Adrenal gland (tissue), 19 donors: ENCODE measurements at places on chromosomes 1 and 21. TPM values are rescaled to one million over a fixed set of nuclear protein-coding genes. Genes with fewer than 3 reads are reported as not detected.

DNA sequence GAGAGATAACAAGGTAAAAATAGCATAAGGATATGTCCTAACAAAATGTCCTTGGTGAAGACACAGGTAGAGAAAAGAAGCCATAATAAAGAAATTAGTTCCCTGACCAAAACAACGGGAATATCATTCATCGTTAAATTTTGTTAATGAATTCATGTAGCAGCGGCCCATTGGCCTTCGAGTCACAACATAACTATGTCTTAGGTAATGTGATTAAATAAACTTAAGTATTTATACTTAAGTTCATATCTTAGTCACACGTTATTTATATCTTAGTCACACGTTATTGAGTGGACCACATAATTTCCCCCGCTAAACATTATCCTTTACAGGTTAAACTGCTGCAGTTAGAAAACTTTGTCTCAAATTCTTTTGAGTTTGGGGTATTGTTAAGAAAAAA lies 1.2 kb downstream of the NEXN start:
- H3K36me3 ChIP-seq: no peaks in the 10 kb centered on the region
- peak overlapping the region; percentile 94 for H3K27ac ChIP-seq
- DNase-seq: no peak
- H3K27me3 ChIP-seq: no peaks in the 10 kb centered on the region
- H3K4me1 ChIP-seq: peaks cover 21% of the 10 kb centered on the region

DNA sequence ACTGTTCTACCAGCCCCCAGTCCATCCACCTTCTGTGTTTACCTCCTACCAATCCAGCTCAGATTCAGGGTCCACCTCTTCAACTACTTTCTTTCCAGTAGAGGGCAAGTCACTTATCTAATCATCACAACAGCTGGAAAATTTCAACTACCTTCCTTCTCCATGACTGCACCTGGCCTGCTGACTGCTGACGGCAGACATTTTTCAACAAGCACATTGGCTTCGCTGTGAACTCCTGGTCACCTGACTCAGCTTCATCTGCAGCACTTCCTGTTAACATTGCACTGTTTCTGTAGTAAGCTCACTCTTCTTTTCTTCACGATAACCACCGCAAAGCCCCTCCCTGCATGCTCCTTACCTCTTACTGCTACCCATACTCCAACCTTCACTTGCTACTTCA lies 405.7 kb downstream of the NTNG1 start:
- no peak overlapping the region for H3K27ac ChIP-seq
- no peak for DNase-seq
- H3K27me3 ChIP-seq: no peaks in the 10 kb centered on the region

- no peaks in the 10 kb centered on the region for H3K4me1 ChIP-seq
- no peak overlapping the region for H3K27ac ChIP-seq
- H3K4me3 ChIP-seq: no peak overlapping the region
- no peak for DNase-seq
These were observed 104.6 kb downstream of the ARHGEF10L start for GRCh38 chr1:17643861-17644703.

DNA sequence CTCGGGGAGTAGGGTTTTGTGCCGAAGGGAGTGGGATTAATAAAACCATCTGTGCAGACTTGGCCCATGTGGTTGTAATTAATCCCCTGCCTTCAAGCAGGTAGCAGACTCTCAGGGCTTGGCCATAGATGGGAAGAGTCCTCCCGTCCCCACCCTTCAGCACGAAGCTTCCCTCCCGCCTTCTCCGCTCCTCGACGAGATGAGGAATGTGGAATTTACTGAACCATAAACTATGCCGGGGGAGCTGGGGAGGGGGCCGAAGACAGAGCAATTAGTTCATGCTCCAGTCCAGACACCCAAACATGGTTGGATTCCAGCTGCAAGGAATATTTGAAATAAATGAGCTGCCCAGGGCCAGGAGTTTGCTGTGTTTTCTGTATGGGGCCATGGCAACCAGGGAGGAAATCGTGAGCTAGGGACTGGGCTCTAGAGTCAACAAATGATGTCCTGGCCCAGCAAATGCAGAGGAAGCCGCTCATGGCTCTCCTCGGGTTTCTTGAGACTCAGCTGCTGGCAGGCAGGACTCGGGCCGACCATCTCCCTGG lies 78.8 kb downstream of the SPSB1 start:
- peak; percentile 54 for DNase-seq
- peaks cover 4% of the 10 kb centered on the region for H3K36me3 ChIP-seq
- no peak overlapping the region for H3K27ac ChIP-seq

GRCh38 chr1:229756666-229757065 lies 130.6 kb downstream of the URB2 start:
- H3K36me3 ChIP-seq: no peaks in the 10 kb centered on the region
- no peak overlapping the region for H3K27ac ChIP-seq
- DNase-seq: no peak
- no peaks in the 10 kb centered on the region for H3K4me1 ChIP-seq
- H3K27me3 ChIP-seq: no peaks in the 10 kb centered on the region

GRCh38 chr1:154253671-154254070 lies 18.8 kb upstream of the HAX1 start:
- no peak for DNase-seq
- no peaks in the 10 kb centered on the region for H3K27me3 ChIP-seq
- no peak overlapping the region for H3K4me3 ChIP-seq
- H3K36me3 ChIP-seq: peaks cover 100% of the 10 kb centered on the region
- no peak overlapping the region for H3K27ac ChIP-seq

FCMR gene
- total RNA-seq: 1.1 TPM

EDARADD gene
- total RNA-seq: 0.22 TPM

LHX8 gene
- not detected for total RNA-seq

- no peaks in the 10 kb centered on the region for H3K36me3 ChIP-seq
- no peak for DNase-seq
- no peak overlapping the region for H3K27ac ChIP-seq
- no peaks in the 10 kb centered on the region for H3K27me3 ChIP-seq
- H3K4me3 ChIP-seq: no peak overlapping the region
These were observed 20.7 kb downstream of the ABCA4 start for GRCh38 chr1:94100129-94100784.

DNA sequence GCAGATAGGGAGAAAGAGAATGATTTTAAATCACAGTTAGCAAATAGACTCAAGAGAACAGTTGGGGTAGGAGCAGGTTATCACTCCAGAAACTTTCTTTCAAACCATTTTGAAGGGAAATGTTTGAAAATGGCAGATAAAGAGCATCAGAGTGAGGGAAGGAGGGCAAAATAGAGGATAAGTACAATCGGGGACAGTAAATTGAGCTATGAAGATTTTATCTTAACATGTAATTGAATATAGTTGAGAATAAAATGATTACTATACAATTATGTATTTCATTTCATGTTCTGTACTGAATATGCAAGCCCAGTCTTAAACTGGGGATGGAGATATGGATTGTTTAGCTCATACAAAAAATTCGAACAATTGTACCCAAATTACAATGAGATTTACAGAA lies 54.0 kb downstream of the MAP10 start:
- no peaks in the 10 kb centered on the region for H3K36me3 ChIP-seq
- no peak overlapping the region for H3K4me3 ChIP-seq
- H3K4me1 ChIP-seq: no peaks in the 10 kb centered on the region
- no peaks in the 10 kb centered on the region for H3K27me3 ChIP-seq
- DNase-seq: no peak

- no peak for DNase-seq
- no peak overlapping the region for H3K27ac ChIP-seq
- H3K4me3 ChIP-seq: no peak overlapping the region
- H3K27me3 ChIP-seq: no peaks in the 10 kb centered on the region
These were observed 33.5 kb downstream of the SLC1A7 start for GRCh38 chr1:53108646-53109580.

GRCh38 chr1:159122005-159122621 lies 45.5 kb upstream of the AIM2 start:
- H3K27me3 ChIP-seq: no peaks in the 10 kb centered on the region
- H3K36me3 ChIP-seq: no peaks in the 10 kb centered on the region
- no peak overlapping the region for H3K4me3 ChIP-seq
- H3K27ac ChIP-seq: no peak overlapping the region

DNA sequence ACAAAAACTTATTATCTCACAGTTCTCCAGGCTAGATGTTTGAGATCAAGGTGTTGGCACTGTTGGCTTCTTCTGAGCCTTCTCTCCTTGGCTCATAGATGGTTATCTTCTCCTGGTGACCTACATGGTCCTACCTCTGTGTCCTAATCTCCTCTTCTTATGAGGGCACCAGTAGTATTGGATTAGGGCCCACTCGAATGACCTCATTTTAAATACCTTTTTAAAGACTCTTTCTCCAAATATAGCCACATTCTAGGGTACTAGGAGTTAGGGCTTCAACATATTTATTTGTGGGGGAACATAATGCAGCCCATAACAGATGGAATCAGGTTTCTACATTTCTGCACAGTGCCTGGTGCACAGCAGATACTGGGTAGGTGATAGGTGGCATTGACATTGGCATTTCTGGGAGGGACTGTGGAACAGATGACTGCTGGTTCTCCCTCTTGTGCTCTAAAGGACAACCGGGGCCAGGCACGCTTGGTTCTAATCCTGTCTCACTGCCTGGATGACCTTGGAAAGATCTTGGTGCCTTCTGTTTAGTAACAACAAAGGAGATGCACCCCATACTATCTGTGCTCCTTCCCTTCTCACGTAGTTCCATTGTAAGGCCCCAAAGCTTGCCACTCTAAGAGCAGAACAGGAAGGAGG lies 140.3 kb downstream of the PLPP3 start:
- H3K27me3 ChIP-seq: no peaks in the 10 kb centered on the region
- no peak overlapping the region for H3K27ac ChIP-seq
- no peak for DNase-seq
- H3K4me3 ChIP-seq: no peak overlapping the region
- peaks cover 15% of the 10 kb centered on the region for H3K4me1 ChIP-seq

COL8A2 gene
- 3.6 TPM for total RNA-seq

DNA sequence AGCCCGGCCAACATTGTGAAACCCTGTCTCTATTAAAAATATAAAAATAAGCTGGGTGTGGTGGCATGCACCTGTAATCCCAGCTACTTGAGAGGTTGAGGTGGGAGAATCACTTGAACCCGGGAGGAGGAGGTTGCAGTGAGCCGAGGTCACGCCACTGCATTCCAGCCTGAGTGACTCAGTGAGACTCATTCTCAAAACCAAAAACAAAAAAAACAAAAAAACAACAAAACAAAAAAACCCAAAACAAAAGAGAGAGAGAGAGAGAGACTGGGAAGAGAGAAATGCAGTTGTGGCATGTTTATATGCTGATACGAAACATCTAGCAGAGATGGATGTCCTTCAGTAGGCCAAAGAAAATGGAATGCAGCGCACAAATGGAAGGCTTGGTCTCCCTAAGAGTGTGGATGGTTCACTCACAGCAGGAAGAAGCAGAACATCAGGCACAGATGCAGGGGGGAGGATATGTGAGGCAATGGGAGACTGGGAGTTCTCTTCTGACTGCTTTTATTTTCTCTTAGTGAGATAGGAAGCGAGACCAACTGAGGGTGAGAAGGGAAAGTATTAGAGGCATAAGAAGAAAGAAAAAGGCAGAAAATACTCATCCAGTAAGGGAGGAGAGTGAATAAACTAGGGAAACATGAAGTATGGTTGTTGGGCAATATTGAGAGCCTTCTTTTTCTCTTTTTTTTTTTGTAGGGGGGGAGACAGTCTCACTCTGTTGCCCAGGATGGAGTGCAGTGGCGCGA lies 16.0 kb downstream of the THEM4 start:
- H3K27ac ChIP-seq: no peak overlapping the region
- no peaks in the 10 kb centered on the region for H3K4me1 ChIP-seq
- no peaks in the 10 kb centered on the region for H3K27me3 ChIP-seq
- H3K4me3 ChIP-seq: no peak overlapping the region
- DNase-seq: no peak

- no peaks in the 10 kb centered on the region for H3K36me3 ChIP-seq
- H3K4me3 ChIP-seq: no peak overlapping the region
- H3K27ac ChIP-seq: no peak overlapping the region
- H3K27me3 ChIP-seq: peaks cover 9% of the 10 kb centered on the region
These were observed 921 bp upstream of the ASCL5 start for GRCh38 chr1:201127755-201128455.

C1orf185 gene
- total RNA-seq: not detected

DNA sequence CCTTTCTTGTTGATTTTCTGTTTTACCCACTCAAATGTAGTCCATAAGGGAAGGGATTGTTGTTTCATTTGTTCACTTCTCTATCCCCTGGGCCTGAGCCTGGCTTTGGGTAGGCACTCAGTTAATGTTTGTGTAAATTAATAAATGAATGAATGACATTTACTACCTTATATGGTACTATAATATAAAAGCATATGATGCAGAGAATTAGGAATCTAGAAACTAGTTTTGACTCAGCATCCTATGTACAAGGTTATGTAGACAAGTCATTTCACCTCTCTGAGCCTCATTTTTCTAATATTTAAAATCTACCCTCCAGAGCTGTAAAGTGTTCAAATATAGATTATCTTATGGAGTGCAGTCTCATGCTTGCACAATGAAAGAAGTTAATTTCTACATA lies 68.9 kb upstream of the S1PR1 start:
- H3K4me1 ChIP-seq: no peaks in the 10 kb centered on the region
- no peak for DNase-seq
- no peaks in the 10 kb centered on the region for H3K36me3 ChIP-seq
- H3K27me3 ChIP-seq: no peaks in the 10 kb centered on the region

DNA sequence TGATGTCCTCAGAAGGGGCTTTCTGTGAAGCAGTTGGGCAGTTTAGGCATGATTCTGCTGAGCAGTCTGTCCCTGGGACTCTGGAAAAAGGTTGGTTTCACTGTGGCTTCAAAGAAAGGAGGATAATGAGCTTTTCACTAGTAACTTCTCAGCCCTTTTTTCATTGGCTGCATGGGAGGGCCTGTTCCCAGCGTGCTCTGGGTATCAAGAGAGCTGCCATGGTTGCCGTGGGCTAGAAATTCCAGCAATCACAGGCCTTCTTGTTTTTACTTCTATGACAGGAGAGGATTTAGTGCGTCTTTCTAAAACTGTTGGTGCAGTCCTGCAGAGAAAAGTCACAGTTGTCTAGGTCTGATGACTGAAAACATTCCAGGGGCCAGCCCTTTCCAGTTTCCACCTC lies 7.2 kb downstream of the SZRD1 start:
- peaks cover 80% of the 10 kb centered on the region for H3K4me1 ChIP-seq
- DNase-seq: no peak
- H3K36me3 ChIP-seq: no peaks in the 10 kb centered on the region
- no peak overlapping the region for H3K27ac ChIP-seq
- no peak overlapping the region for H3K4me3 ChIP-seq
- no peaks in the 10 kb centered on the region for H3K27me3 ChIP-seq

DNA sequence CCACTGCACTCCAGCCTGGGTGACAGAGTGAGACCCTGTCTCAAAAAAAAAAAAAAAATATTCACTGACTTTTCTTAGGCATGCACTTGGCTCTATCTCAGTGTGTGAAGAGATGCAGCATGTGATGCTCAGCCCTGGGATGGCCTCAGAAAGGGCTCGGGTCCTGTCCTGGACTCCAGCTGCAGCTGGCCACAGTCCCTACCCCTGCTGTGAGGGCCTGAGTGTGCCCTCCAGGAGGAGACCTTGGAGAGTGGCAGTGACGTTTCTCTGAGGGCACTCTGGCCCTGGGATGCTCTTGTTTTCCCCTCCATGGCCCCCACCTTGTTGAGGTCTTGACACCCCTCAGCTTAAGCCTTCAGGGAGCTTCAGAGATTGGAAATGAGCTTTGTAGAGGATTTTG lies 81.9 kb upstream of the POU3F1 start:
- no peaks in the 10 kb centered on the region for H3K4me1 ChIP-seq
- H3K4me3 ChIP-seq: no peak overlapping the region
- peaks cover 5% of the 10 kb centered on the region for H3K27me3 ChIP-seq
- no peak overlapping the region for H3K27ac ChIP-seq

TNFRSF14 gene
- 120 TPM for total RNA-seq
